ENCODE measurements at places on chromosomes 2 and 18.

DNA sequence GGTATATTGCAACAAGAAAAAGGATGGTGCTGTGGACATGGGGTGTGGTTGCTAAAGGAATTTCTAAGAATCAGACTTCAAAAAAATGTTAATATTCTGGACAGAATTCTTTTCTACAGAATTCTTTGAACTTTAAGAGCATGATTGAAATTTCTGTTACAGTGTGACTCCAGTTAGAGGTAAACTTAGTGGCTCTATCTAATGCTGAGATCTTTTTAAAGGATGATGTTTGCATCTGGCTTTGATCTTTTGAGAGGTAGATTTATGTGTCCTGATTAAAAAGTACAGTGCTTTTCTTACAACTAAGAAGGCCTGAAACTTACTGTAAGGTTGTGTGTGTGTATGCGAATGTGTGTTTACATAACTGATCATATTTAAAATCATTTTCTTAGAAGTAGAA, 25.4 kb downstream of the NCK2 start:
- DNase-seq, result no peak

GRCh38 chr2:108594982-108595464, 60.8 kb downstream of the LIMS1 start:
- DNase-seq, result no peak

GRCh38 chr2:60745330-60745729, 10.7 kb upstream of the PAPOLG start:
- DNase-seq, result no peak

GRCh38 chr18:71808616-71809015, 735.5 kb downstream of the CBLN2 start:
- DNase-seq, result no peak

- no peak for DNase-seq
These were observed 124.6 kb downstream of the LRATD1 start for GRCh38 chr2:14756981-14757657.

- no peak for DNase-seq
These were observed 29.3 kb upstream of the LBH start for GRCh38 chr2:30201990-30202389.

- DNase-seq, result no peak
These were observed 173.5 kb downstream of the UBE2E3 start for GRCh38 chr2:181153886-181154285.

GRCh38 chr2:207869784-207870778, 100.4 kb upstream of the FZD5 start:
- DNase-seq, result no peak

DNA sequence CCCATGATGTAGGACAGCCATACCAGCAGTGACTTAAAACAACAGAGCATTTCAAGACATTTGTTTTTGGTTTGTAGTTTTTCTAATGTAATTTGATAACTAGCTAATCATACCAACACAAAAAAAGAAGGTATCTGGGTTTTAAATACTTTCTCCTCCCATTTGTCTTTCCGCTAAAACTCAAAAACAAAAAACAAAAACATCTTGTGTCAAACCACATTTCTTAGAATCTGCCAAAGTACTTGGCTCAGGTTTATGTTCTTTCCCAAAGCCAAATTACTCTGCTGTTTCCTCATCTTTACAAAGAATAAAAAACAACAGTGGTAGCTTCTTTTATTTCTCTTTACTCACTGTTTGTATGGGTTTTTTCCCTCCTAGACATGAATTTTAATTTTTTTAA, 71.5 kb downstream of the GREB1L start:
- no peak for DNase-seq

DNA sequence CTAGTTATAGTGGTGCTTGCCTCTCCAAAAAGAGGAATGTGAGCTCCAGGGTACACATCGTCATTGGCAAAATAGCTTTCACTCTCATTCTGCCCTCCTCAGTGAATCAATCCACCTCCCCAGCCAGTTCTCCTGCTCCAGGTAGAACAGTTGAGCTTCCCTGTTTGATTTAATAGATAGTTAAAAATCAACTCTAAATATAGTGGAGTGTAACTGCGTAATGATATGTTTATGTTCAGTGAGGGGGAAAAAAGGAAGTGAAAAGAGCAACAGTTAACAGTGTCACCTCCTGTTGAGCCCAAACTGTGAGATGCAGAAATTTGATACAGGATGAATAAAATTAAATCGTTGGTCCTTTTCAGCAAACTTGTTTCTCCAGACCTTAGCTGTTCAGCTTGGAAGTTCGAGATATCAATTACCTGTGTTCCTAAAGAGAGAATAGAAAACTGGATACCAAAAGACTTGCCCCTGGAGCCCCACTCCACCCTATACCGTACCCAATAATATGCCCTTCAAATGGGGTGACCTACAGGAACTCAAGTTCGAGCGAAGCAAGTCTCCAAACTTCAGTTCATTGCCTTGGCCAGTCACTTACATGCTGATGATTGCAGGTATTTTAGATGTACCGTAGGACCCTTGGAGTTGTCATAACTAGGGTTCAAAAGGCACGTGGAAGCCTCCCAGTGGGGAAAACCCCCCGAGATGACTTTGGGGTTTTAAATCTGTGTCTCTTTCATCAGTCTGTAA, 708.4 kb downstream of the RNF144A start:
- no peak for DNase-seq

- no peak for DNase-seq
These were observed 799 bp downstream of the CEP68 start for GRCh38 chr2:65057054-65057375.

GRCh38 chr2:188902901-188903491, 71.2 kb upstream of the COL3A1 start:
- no peak for DNase-seq

- DNase-seq, result no peak
These were observed 21.9 kb downstream of the METTL8 start for GRCh38 chr2:171411791-171412483.

GRCh38 chr2:204161886-204162285, 225.3 kb downstream of the ICOS start:
- DNase-seq, result no peak

DNA sequence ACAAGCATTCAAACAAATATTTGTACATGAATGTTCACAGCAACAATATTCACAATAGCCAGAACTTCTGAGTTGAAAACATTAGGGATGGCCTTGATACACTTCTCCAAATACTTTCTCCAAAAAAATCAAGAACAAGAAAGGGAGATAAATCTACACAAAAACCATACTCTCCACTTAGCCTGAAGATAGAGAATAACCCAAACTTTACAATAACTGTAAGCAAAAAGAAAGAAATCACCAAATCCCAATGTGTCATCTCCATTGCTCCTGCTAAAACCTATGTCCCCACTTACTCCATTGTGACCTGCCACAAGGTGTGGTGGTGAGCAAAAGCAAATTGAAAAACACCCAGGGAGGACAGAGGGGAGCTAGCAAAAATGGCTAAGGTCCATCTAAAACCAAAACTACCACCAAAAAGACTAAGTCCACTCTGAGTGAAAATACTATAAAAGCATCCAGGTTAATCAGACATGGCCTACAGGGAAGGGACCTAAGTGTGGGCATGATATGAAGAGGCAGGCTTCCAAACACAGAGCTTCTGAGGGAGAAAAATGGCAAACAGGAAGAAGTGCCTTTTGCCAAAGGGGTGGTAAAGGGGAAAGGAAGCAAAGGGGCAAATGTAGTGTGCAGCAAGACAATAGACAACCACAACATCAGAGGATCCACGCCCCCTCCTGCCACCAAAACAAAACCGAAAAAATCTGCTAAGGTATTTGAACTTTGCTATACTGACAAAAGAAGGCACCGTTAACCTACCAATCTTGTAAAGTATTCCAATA, 56.1 kb downstream of the NBAS start:
- DNase-seq, result no peak

DNA sequence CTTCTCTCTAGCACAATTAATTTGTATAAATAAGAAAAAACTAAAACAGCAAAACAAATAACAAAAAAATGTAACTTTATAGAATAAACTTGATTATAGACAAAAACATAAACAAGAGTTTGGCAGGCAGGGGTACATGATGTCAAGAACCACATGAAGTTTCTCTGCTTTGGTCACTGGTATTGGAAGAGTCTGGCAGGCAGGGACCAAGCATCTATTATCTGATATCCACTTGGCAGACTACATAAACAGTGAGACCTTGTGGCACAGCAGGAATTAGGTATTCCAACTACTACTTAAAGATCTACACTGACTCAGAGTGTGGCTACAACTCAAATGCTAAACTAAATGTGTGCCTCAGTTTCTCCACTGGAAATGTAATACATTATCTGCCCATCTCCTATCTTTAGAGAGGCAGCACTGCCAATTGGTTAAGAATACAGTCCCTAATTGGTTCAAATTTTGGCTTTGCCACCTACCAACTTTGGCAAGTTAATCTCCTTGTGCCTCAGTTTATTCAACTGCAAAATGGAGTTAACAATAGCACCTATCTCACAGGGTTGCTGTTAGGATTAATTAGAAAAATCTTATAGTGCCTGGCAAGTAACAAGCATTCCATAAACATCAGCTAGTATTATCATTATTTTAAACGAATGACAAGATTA, 2.7 kb downstream of the MAP4K3 start:
- no peak for DNase-seq

- DNase-seq, result no peak
These were observed 376.1 kb upstream of the CNTNAP5 start for GRCh38 chr2:123648956-123649355.

DNA sequence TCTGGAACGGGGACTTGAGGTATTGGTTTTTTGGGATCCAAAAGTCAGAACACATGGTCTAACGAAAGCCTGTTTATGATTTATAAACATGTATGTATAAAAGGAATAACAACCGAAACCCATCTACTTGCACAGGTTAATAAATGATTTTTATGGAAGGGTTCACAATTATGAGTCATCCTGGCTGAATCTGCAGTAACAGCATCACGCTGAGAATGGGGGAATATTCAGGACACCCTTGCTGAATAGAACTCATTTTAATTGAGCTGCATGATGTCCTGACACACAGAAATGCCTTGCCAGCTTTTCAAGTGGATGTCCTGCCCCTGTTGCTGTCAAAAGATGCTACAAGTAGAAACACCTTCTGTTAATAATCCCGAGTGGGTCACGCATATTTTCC, 54.7 kb upstream of the TGFA start:
- DNase-seq, result no peak

- DNase-seq, result no peak
These were observed 188.8 kb downstream of the ACKR3 start for GRCh38 chr2:236758406-236758805.

- DNase-seq, result no peak
These were observed 376.2 kb downstream of the SOX11 start for GRCh38 chr2:6068429-6068828.

- DNase-seq, result no peak
These were observed 65.8 kb downstream of the ETAA1 start for GRCh38 chr2:67462738-67463496.

DNA sequence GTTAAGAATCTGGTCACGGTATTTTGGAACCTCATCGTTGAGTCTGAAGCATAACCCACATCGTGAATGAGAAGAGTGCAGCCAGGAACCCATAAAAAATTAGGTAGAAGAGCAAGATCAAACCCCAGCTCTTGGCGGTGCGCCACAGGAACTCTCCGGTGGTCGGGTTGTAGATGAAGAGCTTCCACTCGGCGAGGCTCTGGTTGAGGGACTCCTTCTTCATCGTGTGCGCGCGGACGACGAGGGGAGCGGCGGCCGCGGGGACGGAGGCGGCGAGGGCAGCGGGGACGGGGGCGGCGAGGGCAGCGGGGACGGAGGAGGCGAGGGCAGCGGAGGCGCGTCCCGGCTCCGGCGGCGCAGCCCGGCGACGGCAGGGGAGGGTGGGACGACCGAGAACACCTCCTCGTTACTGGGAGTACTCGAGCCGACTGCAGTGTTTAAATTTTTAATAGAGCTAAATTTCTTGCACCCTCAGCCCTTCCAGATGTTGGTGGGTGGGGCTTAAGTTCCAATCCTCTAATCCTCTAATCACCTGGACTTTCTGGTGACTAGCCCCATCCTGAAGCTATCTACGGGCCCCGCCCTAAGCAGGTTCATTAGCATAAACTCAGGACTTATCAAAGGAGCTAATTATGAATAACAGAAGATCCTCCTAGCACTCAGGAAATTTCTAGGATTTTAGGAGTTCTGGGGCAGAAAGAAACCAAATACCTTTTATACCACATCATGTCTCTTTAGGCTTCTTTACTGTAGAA, 20.4 kb upstream of the PAPOLG start:
- DNase-seq, result no peak

- no peak for DNase-seq
These were observed 45.3 kb downstream of the ZNF521 start for GRCh38 chr18:25306671-25307070.

GRCh38 chr2:56587456-56587855, 403.7 kb downstream of the CCDC85A start:
- DNase-seq, result no peak

DNA sequence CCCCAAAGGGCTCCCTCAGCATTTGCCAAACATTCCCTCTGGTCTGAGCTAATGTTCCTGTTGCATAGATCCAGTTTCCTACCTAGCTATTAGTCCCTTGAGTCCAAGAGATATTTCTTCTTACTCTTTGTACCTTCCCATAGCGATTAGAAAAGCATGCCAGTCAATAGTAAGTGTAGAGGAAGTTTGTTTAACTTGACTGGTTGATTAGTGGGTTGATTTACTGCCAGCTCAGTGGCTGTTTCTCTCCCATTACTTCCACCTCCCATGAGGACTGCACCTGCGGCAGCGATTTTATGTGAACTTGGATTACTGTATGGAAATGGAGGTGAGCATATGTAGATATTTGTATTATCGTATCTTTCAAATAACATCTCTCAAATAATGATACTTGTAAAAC, 1748.4 kb upstream of the CELF4 start:
- no peak for DNase-seq

DNA sequence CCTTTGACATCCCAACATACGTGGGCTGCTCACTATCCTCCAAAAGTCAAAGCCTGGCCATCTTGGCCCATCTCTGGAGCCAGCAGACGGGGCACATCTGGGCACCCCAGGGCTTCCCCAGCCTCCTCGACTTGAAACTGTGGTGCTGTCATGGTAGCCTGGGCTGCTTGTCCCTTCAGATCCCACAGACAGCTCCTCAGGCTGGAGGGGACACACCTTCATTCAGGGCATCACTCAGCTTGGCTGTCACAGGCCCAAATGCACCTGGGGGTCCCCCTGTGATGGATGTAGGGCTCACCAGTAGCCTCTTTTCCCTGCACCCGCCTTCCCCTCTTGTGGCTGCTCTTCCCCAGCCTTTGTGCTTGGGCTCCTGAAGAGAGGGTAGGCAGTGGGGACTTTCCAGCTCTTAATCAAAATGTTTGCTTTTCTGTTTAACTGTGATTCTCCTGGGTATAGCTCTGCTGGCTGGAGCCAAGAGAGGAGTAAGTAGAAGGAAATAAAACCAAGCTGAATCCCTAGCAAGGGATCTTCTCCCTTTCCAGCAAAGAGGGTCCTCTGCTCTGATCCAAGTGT, 92.3 kb downstream of the GYPC start:
- no peak for DNase-seq
